Endodermal cell (in vitro differentiated cells): ENCODE measurements at places on chromosomes 2 and 18.

DNA sequence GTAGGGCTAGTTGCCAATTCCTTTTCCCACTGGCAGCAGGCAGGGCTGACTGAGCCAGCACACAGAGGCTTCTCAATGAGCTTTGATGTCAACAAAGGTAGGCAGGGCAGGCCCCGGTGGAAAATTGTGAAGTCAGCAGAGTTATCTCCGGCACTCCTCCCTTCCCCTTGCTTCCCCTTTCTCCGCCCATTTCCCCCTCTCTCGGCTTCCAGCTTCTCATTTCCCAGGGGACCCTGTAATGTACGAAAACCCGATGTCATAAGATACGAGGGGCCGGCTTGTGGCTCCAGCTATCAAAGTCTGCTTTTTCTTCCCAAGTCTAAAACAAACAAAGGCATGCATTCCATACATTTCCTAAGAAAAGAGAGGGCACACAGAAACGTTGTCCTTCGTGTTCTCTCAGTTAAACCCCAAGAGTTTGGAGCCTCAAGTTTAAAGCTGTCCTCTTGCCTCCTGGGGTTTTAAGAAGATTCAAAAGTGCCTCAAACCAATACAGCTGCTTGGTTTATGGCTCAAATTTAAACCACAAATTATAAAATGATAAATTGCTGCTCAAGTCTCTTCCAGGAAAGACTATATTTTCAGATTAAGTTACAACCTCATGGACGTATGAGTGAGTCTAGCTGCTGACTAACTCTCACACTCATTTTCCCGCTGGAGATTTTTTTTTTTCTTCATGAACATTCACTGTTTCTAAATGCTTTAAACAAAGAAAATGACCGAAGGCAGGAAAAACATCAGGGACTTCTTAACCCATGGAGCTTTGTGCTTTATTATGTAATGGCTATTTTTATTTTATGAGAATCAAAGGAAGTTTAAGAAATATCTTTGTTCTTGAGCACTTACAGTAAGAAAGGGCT lies 27.2 kb upstream of the EML4 start:
- DNase-seq: peak; percentile 79

GRCh38 chr2:230230087-230230486 lies 4.6 kb downstream of the SP140 start:
- peak; percentile 64 for DNase-seq

GRCh38 chr2:101337877-101338276 lies 29.4 kb upstream of the RNF149 start:
- no peak for DNase-seq

GRCh38 chr2:225022188-225022587 lies 20.1 kb downstream of the DOCK10 start:
- DNase-seq: no peak

- peak; percentile 68 for DNase-seq
Measured at GRCh38 chr2:136136931-136137330, 19.0 kb upstream of the CXCR4 start.

GRCh38 chr2:5953525-5953924 lies 261.3 kb downstream of the SOX11 start:
- no peak for DNase-seq

DNA sequence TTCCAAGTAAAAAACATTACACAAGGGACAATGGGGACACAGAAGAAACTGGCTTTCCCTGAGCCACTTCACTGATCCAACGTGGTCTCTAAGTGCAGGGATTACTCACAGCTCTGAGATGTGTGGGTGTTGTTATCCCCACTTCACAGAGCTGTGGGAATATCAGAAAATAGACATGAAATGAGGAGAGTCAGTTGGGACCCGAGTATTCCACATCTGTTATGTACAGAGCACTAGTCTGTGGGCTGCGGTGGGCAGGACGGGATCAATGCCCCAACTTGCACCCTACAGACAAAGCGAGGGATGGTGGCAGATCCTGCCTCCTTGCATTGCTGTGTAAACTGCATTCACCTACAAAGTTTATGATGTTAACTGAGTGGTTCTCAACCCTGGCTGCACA lies 11.7 kb downstream of the LAMA1 start:
- DNase-seq: no peak

GRCh38 chr2:137168552-137168951 lies 403.2 kb downstream of the THSD7B start:
- no peak for DNase-seq

DNA sequence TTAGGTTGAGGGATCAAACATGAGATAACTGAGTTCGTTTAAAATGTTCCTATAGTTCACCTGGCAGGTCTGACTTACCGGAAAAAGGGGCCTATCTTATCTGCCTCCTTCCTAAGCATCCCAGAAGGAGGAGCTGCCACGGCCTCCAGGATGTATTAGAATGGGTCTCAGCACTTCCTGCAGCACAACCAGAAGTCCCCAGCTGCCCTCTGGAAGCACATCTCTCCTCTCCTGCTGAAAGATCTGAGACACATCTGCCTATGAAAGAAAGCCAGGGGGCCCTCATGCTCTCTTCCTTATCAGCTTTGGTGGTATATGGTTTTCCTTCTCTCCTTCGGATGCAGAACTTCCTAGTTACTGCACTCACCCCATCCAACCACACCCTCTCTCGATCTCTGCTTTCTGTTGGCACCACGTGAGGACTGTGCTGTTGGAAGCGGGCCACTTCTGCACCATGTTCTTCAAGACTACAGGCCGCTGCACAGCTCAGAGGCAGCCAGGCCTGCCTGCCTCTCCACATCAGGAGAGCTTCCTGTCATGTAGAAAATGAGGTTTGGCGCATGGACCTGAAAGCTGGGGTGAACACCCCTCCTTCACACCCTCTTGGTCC lies 6.5 kb downstream of the IGFBP5 start:
- no peak for DNase-seq

DNA sequence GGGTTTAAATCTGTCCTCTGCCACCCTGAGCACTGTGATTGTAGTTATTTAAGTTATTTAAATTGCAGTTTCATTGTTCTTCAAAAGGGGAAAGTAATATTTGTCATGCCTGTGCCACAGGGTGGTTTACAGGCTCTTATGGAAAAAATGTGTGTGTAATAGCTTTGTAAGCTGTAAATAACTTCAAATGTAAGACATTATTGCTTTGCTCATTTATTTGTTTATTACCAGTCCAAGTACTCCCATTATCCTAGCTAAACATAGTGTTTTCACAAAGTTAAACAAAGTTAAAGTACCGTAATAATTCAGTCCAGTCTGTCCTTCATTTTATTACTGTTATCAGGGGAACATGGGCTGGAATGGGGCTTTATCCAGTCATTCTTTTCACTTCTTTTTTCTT lies 43.4 kb upstream of the IGFBP2 start:
- DNase-seq: no peak

- no peak for DNase-seq
Measured at GRCh38 chr18:24063121-24063731, 48.7 kb downstream of the TTC39C start.

DNA sequence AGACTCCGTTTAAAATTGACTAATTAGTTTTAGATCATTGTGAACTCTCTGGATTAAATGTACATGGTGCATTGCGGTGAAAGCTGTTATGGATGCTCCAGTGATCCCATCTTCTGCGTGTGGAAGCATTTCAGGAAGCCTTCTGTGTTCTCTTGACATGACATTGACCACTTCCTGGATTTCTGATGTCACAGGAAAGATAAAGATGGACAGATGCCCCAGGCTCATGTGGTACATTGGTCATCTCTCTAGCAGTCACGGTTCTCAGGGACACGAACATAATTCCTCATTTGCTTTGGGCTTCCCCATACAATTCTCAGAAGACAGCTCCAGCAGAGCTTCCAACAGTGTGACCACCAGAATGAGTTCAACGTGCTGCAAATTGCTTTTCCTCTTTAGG lies 26.9 kb downstream of the AGAP1 start:
- DNase-seq: no peak

- no peak for DNase-seq
Measured at GRCh38 chr2:74004212-74005182, 19.8 kb downstream of the TET3 start.

DNA sequence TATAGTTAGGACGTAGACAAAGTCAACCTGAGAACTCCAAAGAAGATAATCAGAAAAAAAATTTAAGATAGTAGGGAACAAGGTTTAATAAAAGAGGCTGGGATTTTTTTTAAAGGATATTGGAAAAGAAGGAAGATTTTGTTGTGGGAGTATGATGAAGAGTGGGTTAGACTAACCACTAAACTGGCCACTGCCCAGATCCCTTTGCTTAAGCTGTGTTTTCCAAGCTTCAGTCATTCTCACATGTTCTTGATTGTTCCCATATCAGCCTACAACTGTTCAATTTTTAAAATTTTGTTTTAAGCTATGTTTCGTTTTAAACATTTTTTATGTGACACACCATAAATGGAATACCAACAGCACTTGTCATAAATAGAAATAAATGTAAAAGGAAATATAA lies 284.5 kb upstream of the MMADHC start:
- no peak for DNase-seq

- DNase-seq: no peak
Measured at GRCh38 chr18:10688766-10689165, 162.9 kb downstream of the NAPG start.

- peak; percentile 92 for DNase-seq
Measured at GRCh38 chr2:42859006-42859552, 66.7 kb upstream of the HAAO start.

DNA sequence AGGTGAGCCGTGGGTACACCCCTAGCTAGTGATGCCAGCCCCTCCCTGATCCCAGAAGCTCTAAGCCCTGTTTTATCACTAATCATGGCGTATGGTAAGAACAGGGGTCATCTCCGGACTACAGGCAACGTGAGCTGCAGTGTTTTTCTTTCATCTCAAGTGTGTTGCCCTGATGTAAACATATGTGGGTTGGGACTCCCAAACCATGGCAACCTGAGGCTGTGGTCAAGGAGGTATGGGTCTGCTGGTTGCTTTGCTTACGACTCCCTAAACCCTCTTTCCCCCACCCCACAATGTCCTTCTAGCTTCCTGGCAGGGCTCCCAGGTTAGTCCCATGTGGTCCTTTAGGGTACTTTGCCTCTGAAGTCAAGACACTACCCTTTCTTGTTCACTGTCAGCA lies 53.6 kb upstream of the AFF3 start:
- no peak for DNase-seq

DNA sequence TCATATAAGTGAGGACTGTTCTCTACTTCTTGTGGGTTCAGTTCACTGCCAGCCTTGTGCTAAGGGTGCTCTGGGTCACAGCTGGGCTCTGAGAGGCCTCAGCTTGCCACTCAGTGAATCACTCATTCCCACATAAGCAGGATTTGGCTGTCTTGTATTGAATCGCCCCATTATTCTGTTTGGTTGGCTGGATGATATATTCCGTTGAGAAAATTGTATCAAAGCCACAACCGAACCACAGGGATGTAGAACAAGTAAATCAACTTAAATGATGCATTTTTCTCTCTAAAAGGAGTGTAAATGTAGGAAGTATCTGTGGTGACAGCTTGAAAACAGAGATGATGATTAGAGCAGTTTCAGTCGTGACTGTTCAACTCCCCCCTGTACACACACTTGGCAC lies 39.6 kb downstream of the TTC39C start:
- no peak for DNase-seq

GRCh38 chr2:195320413-195320973 lies 336.5 kb upstream of the SLC39A10 start:
- no peak for DNase-seq

DNA sequence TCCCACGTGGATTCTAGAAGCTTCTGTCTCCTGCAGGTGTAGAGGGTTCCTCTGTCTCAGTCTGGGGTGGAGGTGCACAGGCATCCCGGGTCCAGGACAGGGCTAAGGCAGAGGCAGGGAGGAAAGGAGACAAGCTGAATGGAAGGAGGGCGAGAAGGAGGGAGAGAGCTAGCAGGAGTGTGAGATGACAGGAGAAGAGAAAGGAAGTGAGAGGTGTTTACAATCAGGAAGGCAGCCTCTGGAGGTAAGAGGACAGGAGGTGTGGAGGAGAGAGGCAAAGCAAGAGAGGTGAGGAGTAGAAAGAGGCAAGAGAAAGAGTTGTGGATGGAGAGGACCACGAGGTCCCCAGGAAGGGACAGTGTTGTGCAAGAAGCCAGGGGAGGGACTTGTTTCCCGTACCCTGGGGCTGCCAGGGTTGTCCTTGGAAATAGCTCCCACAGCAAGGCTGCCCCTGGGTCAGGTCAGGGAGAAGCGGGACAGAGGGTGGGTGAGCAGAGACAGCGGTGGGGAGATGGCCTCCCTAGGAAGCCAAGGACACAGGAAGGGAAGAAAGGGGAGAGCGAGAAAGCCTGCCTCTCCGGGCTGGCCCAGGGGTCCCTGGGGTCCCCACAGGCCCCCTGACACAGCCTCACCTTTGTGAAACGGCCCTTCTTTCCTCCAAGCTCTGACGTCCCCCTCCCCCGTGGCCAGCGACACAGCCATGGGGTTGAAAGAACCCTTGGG lies 136.9 kb downstream of the CYP26B1 start:
- peak; percentile 36 for DNase-seq

GRCh38 chr2:106184857-106185256 lies 9.2 kb downstream of the UXS1 start:
- DNase-seq: no peak

GRCh38 chr2:158912112-158912511 lies 56.3 kb upstream of the TANC1 start:
- no peak for DNase-seq

DNA sequence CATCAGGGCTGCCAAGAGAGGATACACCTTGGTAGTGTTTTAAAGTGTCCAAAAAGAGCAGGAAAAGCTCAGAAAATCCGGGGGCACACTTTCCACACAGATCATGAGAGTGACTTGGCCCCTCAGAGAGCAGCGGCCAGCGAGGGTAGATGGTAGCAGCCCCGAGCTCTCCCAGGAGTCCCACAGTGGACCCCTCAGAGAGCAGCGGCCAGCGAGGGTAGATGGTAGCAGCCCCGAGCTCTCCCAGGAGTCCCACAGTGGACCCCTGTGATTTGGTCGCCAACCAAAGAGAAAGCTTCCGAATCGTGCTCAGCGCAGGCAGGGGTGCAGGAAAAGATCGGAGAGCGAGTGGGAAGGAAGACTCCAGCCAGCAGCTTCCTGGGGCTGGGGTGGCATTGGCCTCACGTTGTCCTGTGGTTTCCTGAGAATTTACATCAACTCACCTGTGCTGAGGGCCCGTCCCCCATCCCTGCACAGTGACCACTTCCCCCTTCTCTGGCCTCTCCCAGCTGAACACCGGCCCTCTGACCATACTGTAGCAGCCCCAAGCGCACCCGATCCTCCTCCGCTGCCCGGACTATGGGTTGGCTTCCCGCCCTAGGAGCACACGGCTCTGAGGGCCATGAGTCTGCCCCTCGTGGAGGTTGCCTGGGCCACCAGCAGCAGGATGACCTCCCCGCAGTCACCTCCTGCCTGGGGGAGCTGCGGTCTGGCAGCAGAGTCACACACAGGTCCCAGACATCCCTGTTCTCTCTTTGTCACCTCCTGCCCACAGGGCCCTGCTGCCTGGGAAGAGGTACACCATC lies 33.7 kb downstream of the MTERF4 start:
- peak; percentile 24 for DNase-seq
